ENCODE measurements at places on chromosomes 3 and 15. TPM values are rescaled to one million over a fixed set of nuclear protein-coding genes. Genes with fewer than 3 reads are reported as not detected.
A peak's percentile ranks its signal among the peaks of the same experiment; 100 is the strongest.

- DNase-seq = no peak
Measured at GRCh38 chr15:38652998-38653397, 88.4 kb upstream of the RASGRP1 start.

DNA sequence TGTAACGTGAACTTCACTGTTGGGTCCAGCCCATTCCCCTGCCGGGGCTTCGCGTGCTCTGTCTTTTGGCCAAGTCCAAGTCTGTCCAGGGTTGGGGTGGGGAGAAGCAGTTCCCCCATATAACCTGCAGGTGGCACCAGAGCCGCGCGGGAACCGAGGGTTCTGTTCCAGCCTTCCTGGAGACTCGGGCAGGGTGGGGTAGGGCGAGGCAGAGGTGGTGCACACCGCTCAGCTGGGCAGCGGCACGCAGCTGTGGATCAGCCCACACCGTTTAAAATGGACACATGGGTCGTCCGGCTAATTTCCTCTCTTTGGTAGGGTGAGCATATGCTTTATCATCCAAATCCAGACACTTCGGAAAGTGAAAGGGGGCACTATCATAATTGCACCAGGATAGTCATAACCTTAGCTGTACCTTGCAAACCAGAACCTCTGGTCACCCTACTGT lies 118.1 kb downstream of the TBC1D2B start:
- peak; percentile 88 for DNase-seq

- no peak for DNase-seq
Measured at GRCh38 chr15:47961401-47962090, 159.2 kb upstream of the SLC24A5 start.

KCNH8 gene
- 0.12 TPM for total RNA-seq

DNA sequence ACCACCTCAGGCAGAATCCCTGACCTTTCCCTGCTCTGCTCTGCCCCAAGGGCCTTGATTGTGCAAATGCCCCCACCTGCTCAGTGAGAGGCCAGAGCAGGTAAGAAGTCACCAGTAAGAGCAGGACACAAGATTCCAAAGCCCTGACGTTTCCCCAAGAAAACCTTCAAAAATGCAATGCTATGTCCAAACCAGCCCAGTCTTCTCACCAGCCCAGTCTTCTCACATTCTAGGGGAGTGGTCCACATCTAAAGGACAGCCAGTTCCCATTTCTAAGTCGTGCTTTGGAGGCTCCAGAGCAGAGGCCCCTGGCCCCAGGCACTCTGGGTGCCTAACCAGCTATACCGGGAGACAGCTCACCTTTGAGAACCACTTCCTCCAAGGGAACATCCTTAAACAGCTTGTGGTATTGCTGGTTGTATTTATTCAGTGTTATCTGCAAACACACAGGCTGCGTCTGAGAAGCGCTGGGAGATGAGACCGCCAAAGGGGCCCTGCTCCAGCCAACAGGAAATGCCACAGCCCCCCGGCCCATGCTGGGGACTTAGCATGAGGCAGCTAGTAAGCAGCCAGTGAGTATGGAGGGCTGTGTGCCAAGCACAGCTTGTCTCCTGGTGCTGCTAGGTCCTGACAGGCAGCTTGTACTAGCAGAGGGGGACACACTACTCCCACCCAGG lies 29.3 kb downstream of the GRAMD2A start:
- DNase-seq = no peak

SCAMP5 gene
- 1.9 TPM for total RNA-seq

DNA sequence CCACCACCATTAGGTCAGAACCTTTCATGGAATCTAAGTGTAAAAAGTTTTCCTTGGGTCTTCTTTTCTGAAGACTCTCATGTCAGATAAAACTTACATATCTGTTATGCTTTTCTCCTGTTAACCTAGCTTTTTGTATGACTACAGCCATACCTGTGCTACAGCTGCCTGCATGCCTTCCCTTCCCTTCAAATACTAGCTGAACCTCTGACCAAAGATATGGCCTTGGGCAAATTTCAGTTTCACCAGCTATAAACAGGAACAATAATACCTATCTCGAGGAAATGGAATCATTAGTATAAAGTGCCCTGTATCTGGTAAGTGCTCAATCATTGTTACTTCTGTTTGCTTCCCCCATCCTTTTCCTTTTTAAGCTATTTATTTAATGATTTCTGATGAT lies 25.0 kb downstream of the GLB1 start:
- no peak for DNase-seq

TM6SF1 gene
- total RNA-seq = 31.2 TPM

TTC21A gene
- total RNA-seq = 18.8 TPM

All from lower lobe of right lung (tissue), 2 donors.